RPMI7951 (cell line): ENCODE measurements at places on chromosomes 3 and 15. TPM values are rescaled to one million over a fixed set of nuclear protein-coding genes. Genes with fewer than 3 reads are reported as not detected.
A peak's percentile ranks its signal among the peaks of the same experiment; 100 is the strongest.

- DNase-seq: peak; percentile 96
Measured at GRCh38 chr15:40984964-40985363, 31.7 kb downstream of the CHAC1 start.

Gene PDZRN3
- total RNA-seq: 3.5 and 3.8 TPM in 2 replicates

Gene STT3B
- 175 and 186 TPM in 2 replicates for total RNA-seq

Gene ADAMTS9
- 2.4 and 3.1 TPM in 2 replicates for total RNA-seq

DNA sequence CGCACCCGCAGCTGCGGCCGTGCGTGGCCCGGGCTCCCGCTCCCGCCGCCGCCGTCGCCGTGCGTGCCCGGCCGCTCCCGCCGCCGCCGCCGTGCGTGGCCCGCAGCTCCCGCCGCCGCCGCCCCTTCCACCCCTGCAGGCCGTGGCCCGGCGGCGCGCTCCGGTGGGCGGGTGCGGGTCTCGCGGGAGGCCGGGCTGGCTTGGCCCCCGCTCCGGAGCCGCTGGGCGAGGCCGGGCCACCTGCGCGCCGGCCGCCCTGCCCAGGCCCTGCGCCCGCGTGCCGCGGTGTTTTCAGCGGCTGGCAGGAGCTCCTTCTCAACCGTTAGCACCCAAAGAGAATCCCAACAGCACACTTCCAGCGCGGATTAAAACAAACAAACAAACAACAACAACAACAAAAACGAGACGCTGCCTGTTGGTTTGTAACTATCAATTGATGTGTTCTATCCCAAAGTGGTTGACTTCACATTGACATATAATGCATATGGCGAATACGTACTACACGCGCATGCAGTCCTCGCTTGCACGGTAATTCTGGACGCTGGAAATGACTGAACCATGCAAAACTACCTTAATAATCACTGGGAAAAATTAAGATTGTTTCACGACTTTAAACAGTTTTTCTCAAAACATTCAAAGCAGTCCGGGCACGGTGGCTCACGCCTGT lies 113.7 kb upstream of the GOLGA8J start:
- DNase-seq: no peak

- no peak for DNase-seq
Measured at GRCh38 chr3:1007866-1008265, 85.0 kb upstream of the CNTN6 start.
